ENCODE measurements at places on chromosomes 4 and X. TPM values are rescaled to one million over a fixed set of nuclear protein-coding genes. Genes with fewer than 3 reads are reported as not detected.

Gene BMPR1B
- total RNA-seq: 7.7 TPM

Gene ESX1
- total RNA-seq: not detected

Gene FAM149A
- total RNA-seq: 0.98 TPM

Gene MAGEA2
- not detected for total RNA-seq

Gene PAK3
- total RNA-seq: not detected

Gene ZAR1
- not detected for total RNA-seq

Gene PDZD4
- total RNA-seq: 3.6 TPM

Gene GLUD2
- 2.4 TPM for total RNA-seq

Gene PFKFB1
- total RNA-seq: 0.11 TPM

Gene SMR3B
- not detected for total RNA-seq

Gene LONRF3
- 2.5 TPM for total RNA-seq

Gene SSX2
- not detected for total RNA-seq

Gene RPGR
- total RNA-seq: 10.5 TPM

Measured in A549 treated with ZK216348 at 1 μM for 4 hours (cell line).